ENCODE measurements at places on chromosomes 11 and 22. TPM values are rescaled to one million over a fixed set of nuclear protein-coding genes. Genes with fewer than 3 reads are reported as not detected.

DNA sequence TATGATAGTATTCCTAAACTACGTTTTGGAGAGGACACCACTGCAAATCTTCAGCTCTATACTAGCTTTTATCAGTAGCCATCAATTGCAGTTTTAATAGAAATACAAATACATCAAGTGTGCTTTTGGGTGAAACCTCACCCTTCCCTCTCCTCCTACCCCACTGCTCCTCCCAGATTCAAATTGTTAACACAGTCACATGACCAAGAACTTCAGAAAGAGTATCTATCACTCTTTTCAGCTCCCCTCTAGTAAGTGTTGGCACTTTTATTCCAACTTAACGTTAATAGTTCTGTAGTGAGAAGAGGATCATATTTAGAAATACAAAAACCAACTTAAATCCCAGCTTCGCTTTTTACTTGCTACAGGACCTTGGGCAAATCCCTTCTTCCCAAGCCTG lies 17.0 kb downstream of the RRAS2 start:
- no peak for DNase-seq

The JAML gene
- total RNA-seq, result 1.2 TPM

DNA sequence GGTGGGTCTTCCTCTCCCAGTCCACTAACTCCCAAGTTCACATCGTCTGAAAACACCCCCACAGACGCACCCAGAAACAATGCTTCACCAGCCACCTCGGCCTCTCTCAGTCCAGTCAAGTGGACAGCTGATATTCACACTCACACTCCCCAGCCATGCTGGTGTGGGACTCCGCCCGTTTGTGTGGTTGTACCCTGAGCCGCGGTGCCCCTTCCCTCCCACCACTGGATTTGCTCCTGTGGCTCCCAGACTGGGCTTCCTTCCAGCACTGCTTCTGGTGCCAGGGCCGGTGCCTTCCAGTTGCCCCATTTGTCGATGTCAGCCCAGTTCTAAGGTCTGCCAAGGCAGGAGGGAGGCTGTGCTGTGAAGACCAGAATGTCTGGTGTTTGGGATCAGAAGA lies 37.9 kb upstream of the PLET1 start:
- DNase-seq, result no peak

GRCh38 chr11:84061726-84062125 lies 775.6 kb upstream of the CCDC90B start:
- DNase-seq, result no peak

GRCh38 chr11:87851234-87851633 lies 324.0 kb downstream of the RAB38 start:
- no peak for DNase-seq

The TMEM132A gene
- total RNA-seq, result 4.6 TPM

The SERHL2 gene
- total RNA-seq, result 5.1 TPM

The C11orf86 gene
- not detected for total RNA-seq

DNA sequence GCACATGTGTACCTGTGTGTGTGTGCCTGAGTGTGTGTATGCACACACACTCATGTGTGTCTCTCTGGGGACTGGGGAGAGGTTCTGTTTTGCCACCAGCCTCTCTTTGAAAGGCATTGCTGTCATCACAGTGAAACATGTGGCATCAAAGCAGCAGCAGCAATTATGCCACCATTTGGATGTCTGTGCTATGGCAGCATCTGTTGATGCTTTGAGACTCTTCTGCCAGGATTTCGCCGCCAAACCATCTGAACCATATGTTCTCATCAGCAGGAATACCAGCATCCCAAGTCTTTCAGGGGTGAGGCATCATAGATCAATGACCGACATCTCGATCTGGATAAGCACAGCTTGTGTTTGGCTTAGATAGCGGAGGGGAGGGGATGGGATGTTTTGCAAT lies 168.6 kb downstream of the FAT3 start:
- no peak for DNase-seq

- DNase-seq, result peak; percentile 10
Observed at GRCh38 chr11:72379384-72380131, 54.8 kb downstream of the CLPB start.

DNA sequence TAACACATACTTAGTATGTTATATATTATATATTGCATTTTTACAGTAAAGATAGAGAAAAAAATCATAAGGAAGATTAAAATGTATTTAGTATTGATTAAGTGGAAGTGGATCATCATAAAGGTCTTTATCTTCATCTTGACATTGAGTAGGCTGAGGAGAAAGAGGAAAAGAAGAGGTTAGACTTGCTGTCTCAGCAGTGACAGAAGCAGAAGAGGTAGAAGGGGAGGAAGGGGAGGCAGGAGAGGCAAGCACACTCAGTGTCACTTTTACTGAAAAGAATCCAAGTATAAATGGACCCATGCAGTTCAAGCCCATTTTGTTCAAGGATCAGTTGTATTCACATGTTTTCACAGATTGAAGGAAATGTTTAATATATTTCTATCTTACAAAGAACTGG lies 69.7 kb downstream of the GAB2 start:
- no peak for DNase-seq

The MGAT3 gene
- 2.6 TPM for total RNA-seq

DNA sequence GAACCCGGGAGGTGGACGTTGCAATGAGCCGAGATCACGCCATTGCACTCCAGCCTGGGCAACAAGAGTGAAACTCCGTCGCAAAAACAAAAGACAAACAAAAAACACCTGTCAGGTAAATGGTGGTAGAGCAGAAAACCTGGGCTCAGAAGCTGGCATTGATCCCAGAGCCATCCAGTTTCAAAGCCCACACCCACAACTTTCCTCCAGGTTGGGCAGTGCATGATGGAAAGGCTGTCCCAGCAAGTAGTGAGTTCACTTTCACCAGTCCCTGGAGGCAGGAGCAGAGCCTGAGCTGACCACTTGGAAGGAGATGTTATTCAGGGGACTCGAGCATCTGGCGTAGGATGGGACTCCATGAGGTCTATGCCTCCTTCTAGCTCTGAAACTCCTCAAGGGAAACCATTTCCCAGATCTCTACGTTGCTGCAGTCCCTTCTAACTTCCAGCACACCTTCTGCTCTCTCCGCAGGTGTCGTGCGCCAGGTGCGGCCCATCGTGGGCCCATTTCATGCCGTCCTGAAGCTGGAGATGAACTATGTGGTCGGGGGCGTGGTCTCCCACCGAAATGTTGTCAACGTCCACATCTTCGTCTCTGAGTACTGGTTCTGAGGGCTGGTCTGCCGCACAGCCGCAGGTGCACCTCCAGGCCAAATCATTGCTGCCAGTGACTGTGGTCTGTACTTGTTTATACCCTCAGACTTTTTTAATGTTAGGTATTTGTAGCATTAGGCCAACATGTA lies 71.6 kb upstream of the ATXN10 start:
- no peak for DNase-seq

The C22orf31 gene
- not detected for total RNA-seq

DNA sequence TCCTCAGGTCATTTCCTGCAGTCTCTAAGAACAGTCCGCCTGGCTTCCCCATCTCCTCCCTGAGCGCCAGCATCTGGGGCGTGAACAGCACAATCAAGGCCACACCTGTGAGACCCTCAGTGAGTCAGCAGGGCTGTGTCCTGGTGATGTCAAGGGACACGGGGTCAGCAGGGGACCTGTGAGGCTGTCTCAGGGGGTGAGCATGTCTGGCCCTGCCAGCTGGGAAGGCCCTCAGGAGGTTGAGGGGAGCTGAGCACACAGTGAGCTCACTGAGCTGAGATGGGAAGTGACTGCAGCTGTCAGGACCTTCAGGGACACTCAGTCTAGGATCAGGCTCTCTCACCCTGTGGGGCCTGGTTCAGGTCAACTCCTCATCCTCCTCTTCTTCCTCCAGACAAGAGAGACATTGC lies 46.6 kb upstream of the VPREB1 start:
- DNase-seq, result peak; percentile 88

DNA sequence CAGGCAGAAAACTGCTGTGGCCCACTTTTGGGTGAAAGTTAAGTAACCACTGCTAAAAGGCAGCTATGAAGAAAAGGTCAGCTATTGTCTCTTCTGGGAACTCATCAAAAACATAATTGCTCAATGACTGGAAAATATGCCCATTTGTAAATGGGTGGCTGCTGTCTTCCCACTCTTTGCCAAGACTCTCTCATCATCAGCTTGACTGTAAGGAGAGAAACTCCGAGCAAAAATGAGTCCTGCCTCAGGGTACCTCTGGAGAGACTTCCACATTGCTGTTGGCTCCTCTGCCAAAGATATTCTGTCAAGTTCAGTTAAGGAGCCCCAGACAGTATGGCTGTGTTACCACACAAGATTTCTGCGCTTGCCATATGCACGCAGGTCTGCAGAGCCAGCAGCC lies 138.7 kb downstream of the BBOX1 start:
- DNase-seq, result no peak

The WNT7B gene
- not detected for total RNA-seq

DNA sequence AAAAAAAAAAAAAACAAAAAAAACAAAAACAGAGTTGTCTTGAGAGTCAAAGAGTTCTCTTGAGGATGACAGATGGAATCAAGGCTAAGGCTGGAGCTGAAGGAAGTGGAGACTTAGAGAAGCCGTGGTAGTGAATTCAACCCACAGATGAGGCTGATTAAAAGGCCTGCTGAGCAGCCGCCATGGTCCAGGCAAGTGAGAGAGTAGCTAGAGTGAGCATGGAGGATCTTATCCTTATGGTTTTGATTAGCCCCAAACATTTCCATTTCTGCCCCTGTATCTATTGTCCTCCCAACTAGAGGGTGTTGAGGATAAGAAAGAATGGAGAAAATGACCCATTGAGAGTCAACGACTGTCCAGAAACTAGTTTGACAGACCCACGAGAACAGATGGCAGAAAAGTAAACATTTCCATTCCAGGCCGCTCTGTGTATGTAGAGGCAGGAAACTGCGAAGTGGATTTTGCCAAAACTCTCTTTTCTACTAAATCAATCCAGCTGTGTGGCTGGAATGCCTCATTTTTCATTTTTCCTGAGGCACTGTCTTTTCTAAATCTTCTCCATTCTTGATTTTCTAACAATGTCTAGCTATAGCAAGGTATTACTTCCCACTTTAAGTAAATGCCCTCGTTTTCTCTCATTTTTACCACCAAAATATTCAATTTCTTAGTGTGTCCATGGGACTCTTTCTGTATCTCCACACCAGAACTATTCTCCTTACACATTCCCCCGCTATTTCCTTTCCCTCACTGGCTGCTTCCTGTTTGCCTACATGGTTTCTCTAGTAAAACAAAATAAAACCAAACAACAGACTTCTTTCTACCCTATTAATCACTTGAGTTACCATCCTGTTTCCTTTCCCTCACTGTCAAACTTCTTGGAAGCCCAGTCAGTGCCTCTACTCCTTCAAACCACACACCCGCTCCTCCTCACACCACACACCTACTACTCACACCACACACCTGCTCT lies 5.4 kb upstream of the MMP8 start:
- no peak for DNase-seq

- no peak for DNase-seq
Observed at GRCh38 chr11:128720522-128720985, 26.7 kb downstream of the FLI1 start.

DNA sequence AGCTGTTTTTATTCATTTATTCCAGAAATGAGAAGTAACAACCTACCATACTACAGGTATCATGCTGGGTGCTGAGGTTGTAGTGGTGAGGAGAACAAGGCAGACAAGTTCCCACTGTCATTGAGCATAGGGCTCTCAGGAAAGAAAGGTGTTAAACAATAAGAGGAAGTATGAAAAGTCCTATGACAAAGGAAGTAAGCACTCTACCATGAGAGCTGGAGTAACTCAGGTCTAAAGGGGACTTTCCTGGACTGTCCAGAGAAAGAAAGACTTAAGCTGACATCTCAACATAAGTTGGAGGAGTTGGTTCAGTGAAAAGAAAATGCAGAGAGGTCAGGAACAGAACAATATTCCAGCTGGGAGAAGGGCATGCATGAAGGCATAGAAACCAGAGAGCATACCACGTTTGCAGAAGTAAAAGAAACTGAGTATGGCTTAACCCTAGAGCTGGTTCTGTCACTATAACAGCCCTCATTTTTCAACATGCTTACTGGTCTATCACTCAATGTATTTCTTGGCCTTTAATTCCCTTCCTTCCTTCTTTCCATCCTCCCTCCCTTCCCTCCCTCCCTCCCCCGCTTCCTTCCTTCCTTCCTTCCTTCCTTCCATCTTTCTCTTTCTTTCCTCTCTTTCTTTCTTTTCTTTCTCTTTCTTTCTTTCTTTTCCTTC lies 137.8 kb upstream of the BDNF start:
- peak; percentile 26 for DNase-seq

- no peak for DNase-seq
Observed at GRCh38 chr11:128300785-128301184, 286.6 kb downstream of the ETS1 start.

DNA sequence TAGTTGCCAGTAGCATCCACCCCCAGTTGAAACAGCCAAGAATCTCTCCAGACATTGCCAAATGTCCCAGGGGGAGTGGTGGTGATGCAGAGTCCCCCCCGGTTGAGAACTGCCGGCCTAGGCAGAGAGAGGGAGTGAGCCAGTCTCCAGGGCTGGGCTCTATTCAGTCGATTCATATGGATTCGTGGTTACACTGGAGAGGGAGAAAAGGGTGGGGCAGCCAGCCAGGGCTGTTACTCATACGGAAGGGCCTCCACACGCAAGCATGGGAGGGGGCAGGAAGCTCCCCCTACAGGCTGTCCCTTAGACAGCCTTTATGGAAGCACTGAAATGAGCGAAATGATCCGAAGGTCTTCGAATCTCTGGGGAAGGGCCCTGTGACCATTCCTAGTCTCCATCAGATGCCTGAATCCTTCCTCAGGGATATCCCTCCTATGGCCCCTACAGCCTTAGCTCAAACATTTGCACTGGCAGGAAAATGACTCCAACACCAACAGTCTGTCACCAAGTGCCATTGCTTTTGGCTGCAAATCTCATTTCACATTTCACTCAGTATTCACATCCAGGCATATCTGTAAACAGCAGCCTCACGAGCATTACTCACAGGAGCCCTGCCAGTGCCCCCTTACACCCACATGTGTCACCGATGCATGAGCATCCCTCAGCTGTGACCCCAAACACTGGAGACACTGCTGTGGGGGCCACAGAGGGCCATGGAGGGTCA lies 18.4 kb upstream of the TLCD5 start:
- no peak for DNase-seq

GRCh38 chr22:38033522-38034277 lies 23.5 kb upstream of the PICK1 start:
- no peak for DNase-seq

The SSRP1 gene
- 74.6 TPM for total RNA-seq

GRCh38 chr11:104655066-104655465 lies 243.2 kb downstream of the CASP12 start:
- DNase-seq, result no peak

- no peak for DNase-seq
Observed at GRCh38 chr11:134740590-134741261, 328.7 kb upstream of the B3GAT1 start.

DNA sequence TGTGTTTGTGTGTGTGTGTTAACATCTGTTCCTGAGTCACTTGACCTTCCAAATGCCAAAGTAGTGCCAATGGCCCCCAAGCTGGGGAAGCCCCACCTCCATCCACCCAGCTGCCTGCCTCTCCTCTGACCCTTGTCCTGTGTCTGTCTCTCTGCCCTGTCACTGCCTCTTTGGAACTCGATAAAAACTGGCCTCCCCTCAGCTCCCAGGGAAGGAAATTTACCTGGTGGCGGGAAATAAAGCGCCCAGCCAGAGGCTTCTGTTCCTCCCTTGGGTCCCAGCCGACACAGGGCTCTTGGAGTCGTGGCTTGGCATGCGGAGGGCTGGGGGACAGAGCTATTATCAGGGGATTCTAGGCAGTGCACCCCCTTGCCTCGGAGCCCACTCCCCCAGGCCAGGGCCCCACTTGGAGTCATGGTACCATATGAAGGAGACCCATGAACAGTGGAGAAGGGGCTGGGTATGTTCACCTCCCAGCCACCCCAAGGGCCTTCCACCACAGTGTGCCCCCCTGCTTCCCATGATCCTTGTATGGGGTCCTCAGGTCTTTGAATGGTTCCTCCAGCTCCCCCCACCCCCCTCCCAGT lies 6.2 kb downstream of the KCNC1 start:
- DNase-seq, result no peak

- no peak for DNase-seq
Observed at GRCh38 chr11:30921811-30922210, 335.7 kb upstream of the MPPED2 start.
